Stimulated activated CD4-positive, alpha-beta T cell treated with anti-CD3 and anti-CD28 coated beads, Interleukin-12 subunit alpha, Interleukin-12 subunit beta, amount 100 ng/mL, for 24 hours (primary cell): ENCODE measurements at places on chromosomes 5 and 9.

DNA sequence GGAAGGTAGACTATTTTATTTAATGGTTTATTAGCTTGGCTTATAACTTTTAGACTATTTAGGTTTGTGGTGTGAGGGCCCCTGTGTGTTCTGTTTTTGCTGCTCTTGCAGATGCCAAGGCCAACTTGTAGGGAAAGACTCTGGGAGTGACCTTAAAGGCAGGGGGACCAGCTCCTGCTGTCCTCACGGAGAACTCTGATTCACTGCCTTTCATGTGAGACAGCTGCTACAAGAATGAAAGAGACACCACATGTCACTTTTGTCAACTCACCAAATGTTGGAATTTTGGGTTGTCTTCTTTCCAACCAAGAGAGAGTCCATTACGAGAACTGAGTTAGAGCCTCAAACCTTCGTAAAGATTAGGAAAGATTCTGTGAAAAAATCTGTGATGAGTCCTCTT, 258.3 kb upstream of the ADAMTSL1 start:
- DNase-seq = no peak

GRCh38 chr9:111559000-111559610, 34.1 kb downstream of the ZNF483 start:
- no peak for DNase-seq

DNA sequence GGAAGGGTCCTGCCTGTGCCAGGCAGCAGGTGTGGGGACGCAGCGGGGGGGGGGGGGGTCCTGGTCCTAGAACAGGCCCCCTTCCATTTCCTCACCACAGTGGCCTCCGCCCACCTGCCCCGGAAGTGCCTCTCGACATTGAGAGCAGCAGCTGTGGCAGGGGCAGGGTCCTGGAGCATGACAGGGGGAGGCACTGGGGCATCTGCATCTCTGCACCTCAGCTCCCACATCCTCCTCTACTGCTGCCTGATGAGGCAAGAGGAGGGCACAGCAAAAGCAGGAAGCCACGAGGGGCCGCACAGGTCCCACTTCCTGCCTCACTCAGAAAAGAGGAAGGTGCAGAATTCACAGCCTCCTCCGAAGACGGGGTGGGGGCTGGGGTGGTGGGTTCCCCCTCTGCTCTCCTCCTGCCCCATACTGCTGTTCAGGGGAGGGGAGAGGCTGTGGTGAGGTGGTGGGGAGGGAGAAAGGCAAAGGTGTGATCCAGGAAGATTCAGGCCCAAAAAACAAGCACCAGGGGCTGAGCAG, 14.8 kb downstream of the AKNA start:
- peak; percentile 71 for DNase-seq

DNA sequence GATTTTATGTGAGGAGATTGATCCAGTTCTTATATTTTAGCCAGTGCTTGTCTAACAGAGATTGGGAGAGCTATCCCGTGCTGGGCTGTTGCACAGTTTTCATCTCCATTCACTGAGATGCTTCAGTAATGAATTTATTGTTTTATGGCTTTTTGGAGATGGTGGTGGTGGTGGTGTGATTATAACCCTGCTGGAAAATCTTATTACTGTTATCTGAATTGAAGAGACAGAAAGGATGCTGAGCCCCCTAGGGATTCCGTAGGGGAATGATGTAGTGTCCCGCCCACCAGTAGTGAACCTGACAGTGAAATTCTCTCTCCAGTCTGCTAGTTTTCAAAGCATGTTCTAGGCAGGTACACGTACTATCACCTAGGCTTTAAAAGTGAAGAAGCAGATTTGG, 1.9 kb downstream of the RAI14 start:
- DNase-seq = no peak

- DNase-seq = no peak
Measured at GRCh38 chr5:38370358-38371100, 112.2 kb downstream of the EGFLAM start.

DNA sequence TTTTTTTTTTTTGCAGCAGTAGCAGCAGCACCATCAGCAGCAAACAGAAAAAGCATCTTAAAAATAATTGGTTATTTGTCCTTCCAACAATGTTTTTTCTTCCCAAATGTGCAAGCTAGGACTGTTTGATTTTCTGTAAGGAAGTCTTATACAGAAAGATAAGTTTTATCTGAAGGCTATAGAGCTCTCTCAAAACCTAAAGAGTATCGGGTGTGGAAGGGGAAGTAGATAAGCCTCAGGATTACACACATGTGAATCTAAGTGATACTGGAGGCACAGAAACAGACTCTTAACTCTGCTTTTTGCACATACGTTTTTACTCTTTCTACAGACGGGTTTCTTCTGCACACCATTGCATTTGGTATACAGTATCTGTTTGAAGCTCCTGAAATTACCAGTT, 184.4 kb upstream of the FTMT start:
- DNase-seq = no peak

- no peak for DNase-seq
Measured at GRCh38 chr9:29394855-29395254, 1821.6 kb upstream of the C9orf72 start.

GRCh38 chr9:38226491-38226951, 157.5 kb upstream of the SHB start:
- no peak for DNase-seq

GRCh38 chr5:128083811-128084227, 253 bp downstream of the SLC12A2 start:
- no peak for DNase-seq

DNA sequence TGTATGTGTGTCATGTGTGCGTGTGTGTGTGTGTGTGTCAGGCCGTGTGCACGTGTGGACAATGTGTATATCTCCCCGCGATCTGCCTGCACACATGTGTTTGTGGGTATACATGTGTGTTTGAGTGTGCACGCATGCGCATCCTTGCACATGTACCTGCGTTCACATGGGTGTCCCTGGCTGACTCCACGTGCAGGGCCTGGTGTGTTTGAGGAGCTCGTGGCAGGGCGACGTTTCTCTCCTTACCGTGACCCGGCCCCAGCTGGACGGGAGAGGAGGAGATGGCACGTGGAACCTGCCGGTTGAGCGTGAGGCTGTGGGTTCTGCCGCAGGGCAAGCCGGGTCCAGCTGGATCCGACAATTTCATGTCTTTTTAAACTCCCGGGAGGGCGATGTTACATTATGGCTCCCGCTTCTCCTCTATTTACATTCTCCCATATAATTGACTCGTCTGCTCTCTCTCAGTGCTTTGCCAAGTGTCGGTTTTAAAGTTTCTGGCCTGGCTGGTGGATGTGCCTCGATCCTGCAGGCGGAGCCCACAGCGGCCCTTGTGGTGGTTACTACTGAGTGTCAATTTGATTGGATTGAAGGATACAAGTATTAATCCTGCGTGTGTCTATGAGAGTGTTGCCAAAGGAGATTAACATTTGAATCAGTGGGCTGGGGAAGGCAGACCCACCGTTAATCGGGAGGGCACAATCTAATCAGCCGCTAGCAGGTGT, 5.9 kb downstream of the COL5A1 start:
- no peak for DNase-seq

DNA sequence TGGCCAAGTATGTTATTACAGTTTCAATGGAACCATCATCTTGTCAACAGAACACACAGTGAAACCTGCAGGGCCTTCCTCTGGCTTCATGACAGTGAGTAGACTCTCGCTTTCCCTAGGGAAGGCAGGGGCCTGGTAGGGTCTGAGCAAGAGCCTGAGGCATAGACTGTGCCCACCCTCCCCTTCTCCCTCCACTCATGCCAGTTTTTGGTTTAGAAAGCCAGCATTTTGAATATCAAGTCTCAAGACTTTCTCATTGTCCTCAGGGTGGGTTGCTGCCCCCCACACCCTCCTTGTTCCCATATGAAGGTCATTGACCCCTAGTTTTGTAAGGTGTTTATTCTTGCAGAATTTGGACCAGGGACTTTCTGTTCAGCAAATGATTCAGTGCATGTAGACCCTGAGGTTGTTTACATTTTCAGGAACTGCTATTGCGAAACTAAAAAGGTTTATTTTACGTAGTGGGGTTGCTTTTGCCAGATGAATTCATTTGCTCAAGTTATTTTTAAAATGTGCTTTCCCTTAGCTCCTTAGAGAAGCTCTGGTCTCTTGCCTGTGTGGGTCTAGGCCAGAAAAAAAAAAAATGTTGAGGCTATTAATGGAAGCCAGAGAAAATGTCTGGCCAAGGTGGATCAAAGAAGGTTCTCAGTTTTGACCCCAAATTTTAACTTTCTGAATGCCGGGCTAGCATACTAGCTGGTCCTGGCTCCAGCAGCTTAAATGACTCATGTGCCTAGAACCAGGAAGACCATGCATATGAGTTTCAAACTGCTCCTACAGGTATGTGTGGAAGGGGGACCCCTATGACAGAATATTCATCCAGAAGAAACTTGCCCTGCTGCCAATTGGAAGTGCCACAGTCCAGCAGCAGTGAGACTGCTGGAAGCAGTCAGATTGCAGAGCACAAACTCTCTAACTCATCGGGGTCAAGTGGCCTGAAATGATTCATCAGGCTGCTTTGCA, 10.1 kb upstream of the MOB3B start:
- DNase-seq = no peak

- no peak for DNase-seq
Measured at GRCh38 chr5:128646176-128646575, 108.1 kb upstream of the FBN2 start.

DNA sequence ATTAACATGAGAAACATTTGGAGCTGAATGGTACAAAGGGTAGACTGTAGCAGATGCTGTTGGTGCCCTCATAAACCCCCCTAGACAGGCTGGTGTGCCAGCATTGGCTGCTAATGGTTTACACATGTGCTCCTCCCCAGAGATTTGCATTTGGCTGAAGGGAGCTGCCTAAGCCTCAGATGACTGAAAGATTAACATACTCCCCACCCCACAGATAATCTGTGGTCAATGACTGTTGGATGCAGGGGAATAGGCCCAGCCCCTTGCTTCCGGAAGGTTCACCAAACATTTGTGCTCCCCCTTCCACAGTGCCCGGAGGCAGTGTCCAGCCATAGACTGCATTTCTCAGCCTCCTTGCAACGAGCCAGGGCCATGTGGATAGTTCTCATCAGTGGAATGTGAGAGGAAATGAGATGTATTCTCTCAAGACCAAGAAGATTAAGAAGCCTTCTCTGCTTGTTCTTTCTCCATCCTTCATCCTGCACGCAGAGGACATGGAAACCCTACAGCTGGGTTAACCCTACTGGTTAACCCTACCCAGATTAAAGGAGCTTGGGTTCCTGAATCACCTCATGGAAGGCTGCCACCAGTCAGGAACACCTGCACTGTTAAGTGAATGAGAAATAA, 79.6 kb downstream of the PHAX start:
- no peak for DNase-seq

- no peak for DNase-seq
Measured at GRCh38 chr9:98810102-98810842, 2.8 kb downstream of the GALNT12 start.

- DNase-seq = no peak
Measured at GRCh38 chr9:124458441-124458840, 8.2 kb downstream of the ADGRD2 start.

DNA sequence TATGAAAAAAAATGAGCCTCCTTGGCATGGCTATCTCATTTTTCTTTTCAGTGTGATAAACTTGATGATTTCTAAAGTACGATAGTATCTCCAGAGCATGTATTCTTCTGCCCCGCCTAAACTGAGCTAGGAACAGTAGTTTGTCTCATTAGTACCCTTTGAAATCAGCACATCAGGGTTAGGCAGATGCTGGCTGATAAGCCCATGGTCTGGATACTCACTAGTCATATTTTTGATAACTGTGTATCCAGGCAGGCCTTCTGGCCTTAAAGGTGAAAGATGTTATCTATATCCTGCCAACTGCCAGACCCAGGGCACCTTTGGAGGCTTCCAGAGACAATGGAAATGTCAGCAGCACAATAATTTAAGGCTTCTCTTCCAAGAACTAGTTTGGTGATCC, 103.8 kb downstream of the GIN1 start:
- no peak for DNase-seq

DNA sequence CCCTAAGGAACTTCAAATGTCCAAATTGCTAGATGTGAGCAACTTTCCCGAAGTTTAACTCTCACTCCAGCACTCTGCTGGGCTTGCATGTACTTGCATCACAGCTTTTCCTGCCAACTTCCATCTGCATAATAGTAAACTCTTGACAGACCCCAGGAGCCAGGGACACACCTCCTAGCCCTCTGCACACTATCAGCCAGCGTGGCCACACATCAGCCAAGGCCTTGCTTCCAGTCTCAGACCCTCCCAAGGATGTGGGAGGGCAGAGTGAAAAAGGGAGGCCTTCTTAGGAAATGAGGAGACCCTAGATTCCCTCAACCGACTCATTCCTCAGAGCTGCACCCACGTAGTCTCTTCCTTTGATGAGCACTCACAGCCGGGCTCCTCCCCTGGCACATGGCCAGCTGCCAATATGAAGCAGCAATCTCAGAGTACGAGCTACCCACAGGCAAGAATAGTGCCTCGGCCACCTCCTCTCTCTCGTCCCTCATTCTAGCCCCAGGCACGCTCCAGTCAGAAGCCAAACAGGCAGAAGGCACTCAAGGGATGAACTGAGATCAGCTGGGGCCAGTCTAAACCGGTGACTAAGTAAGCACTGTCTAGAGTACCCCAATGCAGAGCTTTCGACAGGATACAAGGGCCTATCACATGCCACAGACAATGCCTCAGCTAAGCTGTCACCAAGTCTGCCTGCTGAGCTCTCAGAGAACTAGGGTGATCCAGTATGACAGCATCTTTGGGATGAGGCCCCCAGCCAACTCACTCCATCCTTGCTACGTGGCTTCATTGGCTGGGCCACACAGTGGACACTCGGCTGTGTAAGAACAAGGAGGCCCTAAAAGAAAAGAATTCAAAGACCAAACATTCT, 2.3 kb downstream of the P4HA2 start:
- DNase-seq = no peak

- no peak for DNase-seq
Measured at GRCh38 chr9:72292256-72292682, 72.7 kb downstream of the ZFAND5 start.

DNA sequence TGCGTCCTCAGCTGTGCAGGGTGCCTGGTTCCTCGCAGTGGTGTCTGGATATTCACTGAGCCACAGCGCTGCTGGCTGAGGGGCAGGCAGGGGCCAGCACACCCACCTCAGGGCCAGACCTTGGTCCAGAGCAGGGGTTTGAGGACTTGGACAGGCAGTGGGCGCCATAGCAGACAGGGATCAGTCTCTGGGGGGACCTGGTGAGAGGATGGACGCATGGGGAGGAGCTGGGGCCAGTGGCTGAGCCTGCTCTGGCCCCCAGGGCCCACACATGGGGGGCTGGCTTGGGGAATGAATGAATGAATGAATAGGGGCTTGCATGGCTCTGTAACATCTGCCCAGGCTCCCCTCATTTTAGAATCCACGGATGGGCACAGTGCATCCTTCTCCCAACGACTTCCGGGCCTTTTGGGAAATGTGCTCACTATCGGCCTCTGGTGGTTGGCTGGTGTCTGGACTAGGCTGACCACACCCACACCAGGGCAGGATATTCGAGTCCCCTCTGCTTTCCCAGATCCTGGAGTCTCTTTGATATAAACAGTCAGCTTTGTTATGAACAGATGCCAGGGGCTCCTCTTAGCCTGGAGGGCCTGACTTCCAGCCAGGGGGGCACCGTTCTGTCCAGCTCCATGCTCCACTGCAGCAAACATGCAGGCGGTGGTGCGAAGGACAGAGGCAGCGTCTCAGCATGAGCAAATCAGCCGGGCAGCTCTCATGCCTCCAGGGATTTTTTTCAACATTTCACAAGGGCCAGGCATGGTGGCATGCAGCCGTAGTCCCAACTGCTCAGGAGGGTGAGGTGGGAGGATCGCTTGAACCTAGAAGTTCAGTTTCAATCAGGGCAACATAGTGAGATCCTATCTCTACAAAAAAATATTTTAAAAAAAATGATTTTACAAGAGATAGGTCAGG, 62.6 kb downstream of the NEK6 start:
- peak; percentile 10 for DNase-seq

GRCh38 chr9:107174441-107174840, 108.6 kb upstream of the RAD23B start:
- no peak for DNase-seq
